ENCODE measurements at places on chromosomes 7 and 10.

DNA sequence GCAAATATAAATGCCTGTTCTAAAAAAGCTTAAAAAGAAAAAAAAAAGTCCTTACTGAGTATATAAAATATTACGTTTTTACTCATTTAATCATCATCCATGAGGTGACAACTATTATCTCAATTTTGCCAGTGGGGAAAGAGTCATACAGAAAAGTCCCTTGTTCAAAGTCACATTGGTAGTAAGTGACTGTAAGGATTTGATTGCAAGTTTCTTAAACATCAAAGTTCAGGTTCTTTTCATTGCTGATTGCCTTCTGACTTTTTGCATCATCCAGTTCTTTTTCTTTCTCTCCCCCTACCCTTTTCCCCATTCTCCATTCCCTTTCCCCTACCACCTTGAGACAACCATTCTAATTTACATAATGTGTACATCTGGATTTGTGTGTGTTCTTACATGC is 363.3 kb downstream of the NRG3 start:
- DNase-seq, result no peak

GRCh38 chr7:159004411-159004810 is 140.3 kb downstream of the VIPR2 start:
- no peak for DNase-seq

- DNase-seq, result no peak
These were observed 53.0 kb downstream of the CTBP2 start for GRCh38 chr10:125107166-125107949.

- DNase-seq, result no peak
These were observed 99.5 kb upstream of the ABI1 start for GRCh38 chr10:26960308-26960707.

DNA sequence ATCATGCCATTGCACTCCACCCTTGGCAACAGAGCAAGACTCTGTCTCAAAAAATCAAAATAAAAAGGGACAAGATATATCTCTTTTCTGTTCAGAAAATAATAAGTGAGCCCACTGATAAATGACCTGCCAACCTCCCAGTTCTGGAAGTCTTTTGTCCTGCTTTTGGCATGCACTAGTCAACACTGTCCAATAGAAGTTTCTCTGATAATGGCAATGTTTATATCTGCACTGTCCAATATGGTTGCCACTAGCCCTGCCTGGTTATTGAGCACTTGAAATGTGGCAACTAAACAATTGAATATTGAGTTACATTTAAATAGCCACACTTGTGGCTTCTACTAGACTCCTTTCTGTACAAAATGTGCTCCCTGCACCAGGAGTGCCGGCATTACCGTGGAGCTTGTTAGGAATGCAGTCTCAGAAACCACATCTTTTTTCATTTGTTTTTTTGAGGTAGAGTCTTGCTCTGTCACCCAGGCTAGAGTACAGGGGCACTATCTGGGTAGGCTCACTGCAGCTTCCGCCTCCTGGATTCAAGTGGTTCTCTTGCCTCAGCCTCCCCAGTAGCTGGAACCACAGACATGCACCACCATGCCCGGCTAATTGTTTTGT is 229.7 kb downstream of the CACNB2 start:
- no peak for DNase-seq

DNA sequence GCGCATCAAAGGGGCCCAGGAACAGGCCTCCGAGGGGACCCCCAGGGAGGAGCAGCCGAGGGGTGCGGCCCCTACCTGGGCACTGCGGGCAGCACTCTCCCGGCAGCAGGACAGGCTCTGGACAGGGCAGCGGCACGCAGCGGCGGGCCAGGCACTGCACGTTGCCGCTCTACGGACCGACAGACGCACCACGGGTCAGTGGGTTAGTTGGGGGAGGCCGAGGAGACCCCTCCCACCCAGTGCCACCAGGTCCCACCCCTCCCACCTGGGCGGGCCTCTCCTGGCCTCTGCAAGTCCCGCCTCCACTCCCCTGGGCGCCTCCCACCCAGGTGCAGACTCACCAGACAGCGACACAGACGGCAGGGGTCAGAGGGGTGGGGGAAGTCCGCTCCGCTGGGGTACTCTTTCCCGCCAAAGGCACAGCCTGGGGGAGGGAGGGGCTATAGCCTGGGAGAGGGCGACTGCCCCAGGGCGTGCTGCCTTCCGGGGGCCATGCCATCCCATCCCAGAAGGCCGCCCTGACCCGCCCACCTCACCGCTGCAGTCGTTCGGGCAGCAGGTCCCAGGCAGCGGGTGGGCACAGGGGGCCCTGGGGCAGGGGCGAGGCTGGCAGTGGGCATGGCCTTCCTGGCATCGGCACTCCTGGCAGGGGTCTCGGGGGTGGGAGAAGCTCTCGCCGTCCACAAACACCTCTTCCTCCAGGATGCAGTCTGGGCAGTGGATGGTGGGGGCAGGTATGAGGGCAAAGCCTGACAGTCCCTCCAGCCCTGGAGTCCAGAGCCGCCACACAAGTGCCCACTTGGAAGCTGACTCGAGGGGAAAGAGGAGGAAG is 19.2 kb downstream of the KCP start:
- no peak for DNase-seq

- peak; percentile 54 for DNase-seq
These were observed 26.9 kb downstream of the PRSS2 start for GRCh38 chr7:142797391-142798377.

- no peak for DNase-seq
These were observed 350.0 kb upstream of the FZD8 start for GRCh38 chr10:35992107-35992506.

GRCh38 chr10:124898471-124898870 is 43.5 kb upstream of the ZRANB1 start:
- DNase-seq, result no peak

GRCh38 chr10:58637352-58637751 is 124.7 kb downstream of the BICC1 start:
- no peak for DNase-seq

GRCh38 chr7:41134300-41135255 is 568.3 kb downstream of the INHBA start:
- DNase-seq, result no peak

DNA sequence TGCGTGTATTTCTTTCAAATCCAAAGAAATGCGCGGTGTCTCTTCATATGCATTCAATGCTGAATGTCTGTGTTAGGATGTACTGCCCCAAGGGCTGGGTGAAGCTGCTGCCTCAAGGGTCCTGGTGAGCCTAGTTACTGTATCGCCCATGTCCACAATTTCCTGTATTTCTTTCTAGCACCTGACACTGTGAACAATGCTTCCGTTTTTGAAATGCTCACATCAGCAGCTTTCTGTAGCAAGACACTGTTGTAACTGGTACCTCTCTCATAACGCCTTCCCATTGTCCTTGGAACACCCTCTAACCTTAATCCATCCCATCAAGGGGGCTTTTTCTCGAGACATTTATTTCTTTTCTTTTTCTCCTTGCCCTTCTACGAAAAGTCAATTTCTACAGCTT is 25.1 kb downstream of the NRP1 start:
- DNase-seq, result no peak

- DNase-seq, result no peak
These were observed 3.1 kb upstream of the SLF2 start for GRCh38 chr10:100909501-100910263.

DNA sequence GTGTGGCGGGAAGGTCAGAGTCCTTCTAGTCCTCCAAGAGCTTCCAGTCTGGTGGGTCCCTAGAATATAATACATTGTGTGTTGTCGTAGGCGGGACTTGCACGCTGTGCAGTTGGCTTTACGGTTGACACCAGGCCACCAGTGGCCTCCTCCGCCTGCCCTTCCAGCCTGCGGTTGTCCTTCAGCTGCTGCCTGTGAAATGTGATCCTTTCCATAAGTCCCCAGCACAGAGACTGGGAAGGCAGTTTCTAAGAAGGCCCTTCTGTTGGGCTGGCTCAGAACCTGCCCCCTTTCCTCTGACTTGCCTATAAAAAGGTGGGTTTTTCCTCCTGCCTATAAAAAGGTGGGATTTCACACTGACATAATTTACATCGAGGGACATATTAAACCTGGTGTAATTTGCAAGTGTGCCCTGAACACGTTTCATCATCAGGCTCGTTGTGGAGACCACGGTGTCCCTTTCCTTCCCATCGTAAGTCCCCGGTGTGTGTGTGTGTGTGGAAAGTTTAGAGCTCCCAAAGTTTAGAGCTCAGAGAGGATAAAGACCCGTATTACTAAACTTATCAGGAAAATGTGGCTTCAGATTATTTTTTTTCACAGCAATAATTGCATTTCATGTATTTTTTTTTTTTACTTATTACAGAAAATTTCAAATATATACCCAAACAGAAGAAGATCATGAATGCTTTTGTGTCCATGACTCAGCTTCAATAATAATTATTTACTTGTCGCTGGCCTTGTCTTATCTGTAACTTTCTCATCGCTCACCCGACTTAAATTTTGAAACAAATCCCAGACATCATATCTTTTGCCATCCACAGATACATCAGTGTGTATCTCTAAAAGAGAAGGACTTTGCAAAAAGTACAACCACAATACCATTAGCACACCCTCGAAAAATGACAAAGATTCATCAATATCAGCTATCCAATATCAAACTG is 45.1 kb downstream of the CUX1 start:
- DNase-seq, result no peak

DNA sequence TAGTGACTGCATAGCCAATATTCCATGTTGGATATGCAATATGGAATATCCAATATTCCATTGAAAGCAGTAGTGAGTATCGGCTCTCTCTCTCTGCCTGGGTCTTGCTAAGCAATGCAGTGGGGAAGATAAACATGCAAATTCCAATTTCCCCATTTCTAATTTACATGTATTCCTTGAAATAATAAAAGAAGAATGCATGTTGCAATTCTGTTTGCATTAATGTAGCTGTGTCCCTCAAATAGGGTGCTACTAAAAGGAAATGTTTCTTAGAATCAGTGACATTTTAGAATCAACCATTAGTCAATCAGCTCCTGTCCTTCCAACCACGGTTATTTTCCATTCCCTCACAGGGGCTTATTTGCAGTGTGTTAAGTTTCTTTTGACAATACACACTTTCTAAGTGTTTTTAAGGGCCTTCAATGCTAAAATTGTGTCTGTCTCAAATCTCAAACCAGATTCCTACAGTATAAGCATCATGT is 46.7 kb downstream of the AFAP1L2 start:
- no peak for DNase-seq

DNA sequence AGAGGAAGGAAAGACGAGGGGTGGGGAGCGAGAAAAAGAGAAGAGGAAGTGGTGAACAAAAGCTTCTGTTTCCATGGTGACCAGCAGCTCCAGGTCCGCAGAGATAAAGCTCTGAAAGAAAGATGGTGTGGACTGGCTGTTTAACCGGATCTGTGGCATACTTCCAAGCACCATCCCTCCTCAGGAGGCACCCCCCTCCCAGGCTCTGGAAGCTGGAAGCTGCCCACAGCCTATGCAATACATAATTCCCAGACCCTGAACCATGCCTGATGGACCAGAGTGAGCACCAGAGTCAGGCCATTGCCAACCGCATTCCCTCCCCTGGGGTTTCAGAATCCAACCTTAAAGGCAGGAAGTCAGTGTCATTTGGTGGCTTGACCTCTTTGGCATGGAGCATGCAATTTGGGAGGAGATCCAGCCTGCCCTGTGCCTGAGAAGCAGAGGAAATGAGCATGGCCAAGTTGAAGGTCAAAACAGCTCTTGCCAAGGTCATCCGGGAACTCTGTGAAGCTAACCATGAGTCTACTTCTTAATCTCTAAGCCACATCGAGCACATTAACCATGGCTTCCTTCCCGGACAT is 22.2 kb upstream of the CPXM2 start:
- no peak for DNase-seq

- DNase-seq, result no peak
These were observed 37.0 kb upstream of the FOXL3 start for GRCh38 chr7:252981-253380.

DNA sequence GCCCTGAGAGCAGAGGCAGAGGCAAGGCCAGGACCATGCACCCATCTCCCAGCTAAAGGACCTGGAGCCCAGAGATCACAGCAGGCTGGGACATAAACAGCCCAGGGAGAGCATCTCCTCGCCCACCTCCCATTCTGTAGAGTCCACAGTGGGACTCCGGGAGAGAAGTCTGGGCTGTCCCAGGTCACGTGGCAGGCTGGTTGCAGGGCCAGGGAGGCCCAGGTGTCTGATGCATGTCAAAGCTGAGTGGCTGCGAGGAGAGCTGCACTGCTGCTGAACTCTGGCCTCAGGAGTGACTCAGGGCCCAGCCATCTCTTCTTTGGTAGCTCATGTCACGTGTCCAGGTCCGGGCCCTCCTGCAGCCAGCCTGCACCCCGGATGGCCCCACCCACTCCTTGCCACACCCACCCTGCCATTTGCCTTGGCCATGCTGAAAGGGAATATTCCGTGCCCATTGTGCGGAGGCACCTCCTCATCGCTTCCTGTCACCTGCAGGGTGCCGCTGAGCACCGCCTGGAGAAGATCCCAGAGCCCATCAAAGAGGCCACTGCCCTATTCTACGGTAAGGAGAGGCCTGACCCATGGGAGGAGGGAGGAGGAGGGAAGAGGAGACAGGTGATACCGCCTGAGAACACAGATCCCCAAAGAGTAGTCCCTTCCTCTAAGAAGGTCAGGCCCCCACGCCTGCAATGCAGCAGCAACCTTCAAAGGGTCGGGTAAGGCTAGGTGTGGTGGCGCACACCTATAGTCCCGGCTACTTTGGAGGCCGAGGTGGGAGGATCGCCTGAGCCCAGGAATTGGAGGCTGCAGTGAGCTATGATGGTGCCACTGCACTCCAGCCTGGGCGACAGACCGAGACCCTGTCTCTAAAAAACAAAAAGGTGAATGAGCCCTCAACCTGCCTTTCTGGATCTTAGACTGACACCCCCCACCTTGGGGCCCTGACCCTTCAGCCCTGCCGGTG is 12.6 kb upstream of the SH2B2 start:
- DNase-seq, result no peak

DNA sequence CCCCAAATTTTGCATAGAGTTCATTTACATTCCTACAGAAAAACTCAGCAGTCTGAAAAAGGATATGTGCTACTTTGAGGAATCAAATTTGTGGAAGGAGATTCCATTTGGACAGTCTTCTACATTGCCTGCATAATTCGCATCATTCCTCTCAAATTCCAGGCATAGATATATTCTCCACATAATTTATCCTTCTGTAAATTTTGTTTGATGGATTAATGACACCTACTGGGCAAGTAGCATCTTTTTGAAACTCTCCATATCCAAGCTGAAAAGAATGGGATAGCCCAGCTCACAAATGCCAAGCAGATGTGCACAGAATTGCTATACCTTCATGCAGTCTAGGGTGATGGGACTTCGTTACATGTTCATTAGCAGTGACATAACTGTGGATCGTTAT is 515.3 kb downstream of the AUTS2 start:
- DNase-seq, result no peak

- peak; percentile 23 for DNase-seq
These were observed 1.5 kb upstream of the DLX5 start for GRCh38 chr7:97025983-97026714.

- no peak for DNase-seq
These were observed 81.9 kb downstream of the CNOT4 start for GRCh38 chr7:135428011-135428410.

- DNase-seq, result peak; percentile 19
These were observed 23.9 kb downstream of the PYROXD2 start for GRCh38 chr10:98391065-98391464.

DNA sequence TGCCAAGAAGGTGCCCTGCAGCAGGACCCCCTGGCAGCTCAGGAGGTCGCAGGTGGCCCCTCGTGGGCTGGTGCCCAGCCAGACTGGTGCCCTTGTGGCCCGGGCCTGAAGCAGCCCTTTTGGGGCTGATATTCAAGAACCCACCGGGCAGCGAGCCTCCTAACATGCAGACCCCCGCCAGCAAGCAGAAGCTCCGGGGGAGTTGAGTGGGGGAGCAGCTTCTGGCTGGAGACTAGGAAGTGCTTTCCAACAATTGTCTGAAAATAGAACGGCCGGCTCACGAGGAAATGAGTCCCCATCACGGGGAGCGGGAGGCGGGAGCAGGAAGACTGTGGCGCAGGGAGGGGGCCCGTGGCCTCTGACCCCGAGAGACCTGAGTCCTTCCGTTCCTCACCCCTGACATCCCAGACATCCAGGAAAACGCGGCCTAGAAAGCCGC is 9.5 kb upstream of the INTS1 start:
- DNase-seq, result peak; percentile 25
